ENCODE measurements at places on chromosomes 5 and 9.

DNA sequence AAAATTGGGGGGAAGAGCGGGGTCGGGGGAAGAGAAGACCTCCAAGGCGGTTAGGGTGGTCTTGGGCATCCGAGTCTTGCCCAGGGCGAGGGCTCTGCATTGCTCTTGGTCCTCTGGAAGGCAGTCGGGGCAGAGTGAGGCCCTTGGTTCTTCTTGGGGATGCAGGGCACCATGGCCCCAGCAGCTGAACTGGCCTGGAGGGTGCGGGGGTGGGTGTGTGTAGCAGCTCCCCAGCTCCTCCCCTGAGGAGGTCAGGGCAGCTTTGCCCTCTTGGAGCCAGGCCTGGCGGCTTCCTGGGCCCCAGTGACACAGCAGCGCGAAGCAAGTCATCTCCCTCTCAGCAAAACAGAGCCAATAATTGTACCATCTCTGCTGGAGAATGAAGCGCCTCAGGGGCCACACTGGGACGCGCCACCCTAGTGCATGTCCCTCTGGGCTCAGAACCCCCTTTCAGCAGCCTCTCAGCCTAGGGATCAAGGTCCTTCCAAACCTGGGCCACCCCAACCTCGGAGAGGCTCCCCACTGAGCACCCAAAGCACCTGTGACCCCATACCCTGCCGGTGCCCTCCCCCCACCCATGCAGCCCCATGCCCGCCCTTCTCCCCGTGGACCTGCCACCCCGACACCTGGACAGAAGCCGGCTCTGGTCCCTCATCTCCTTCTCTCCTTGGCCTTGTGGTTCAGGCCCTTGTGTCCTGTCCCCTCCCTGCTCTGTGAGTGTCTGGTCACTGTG is 10.4 kb upstream of the RXRA start:
- no peak for DNase-seq

DNA sequence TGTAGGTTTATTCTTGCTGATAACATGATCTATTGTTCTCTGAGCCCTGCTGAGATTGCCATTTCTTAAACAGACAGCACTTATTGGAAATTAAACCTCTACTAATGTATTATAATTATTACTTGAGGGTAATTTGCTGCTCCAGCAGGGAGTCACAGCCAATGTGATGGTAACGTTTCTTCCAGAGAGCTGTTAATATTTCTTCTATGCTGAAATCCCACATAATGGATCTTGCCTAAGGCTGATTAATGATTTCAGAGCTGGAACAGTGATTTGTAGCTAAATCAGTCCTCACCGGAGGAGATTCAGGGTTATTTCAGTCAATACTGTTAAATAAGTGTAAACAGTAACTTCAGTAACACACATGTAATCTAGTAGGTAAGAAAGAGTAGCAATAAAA is 170.1 kb downstream of the CDH12 start:
- DNase-seq = no peak

GRCh38 chr9:34907044-34907443 is 51.0 kb upstream of the PHF24 start:
- no peak for DNase-seq

DNA sequence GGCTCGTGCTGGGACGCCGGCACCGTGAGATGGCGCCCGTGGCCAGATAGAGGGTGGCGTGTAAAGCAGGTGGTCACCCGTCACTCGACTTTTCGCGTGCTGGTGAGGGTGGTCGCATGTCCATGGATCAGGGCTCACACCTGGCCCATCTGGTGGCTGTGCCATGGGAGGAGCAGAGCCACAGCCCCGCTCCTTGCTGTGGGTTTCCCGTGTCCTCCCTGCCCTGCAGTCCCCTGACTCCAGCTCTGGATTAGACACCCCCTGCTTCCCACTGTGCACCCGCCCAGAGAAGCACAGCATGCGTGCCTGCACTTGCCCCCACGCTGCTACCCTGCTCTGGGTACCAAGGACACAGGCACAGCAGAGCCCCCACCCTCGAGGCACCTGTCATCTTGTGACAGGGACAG is 1.8 kb upstream of the TMEM250 start:
- DNase-seq = no peak

- no peak for DNase-seq
These were observed 73.8 kb downstream of the C9orf50 start for GRCh38 chr9:129547063-129547462.

DNA sequence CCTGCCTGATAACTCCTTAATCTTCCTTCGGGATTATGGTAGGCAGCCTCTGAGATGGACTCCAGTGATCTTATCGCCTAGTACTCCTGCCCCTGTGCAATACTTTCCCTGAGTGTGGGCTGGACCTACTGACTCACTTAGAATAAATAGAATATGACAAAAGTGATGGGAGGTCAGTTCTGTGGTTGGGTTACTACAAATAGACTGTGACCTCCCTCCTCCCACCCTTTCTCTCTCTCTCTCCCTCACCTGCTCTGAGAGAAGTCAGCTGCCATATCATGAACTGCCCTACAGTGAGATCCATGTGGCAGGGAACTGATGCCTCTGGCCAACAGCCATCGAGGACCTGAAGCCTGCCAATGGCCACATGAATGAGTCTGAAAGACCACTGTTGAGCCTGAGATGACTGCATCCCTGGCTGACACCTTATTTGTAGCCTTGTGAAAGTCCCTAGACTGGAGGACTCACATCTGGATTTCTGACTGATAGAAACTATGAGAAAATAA is 31.7 kb downstream of the NRG2 start:
- no peak for DNase-seq

- no peak for DNase-seq
These were observed 31.6 kb downstream of the RETREG1 start for GRCh38 chr5:16585041-16585667.
